ENCODE measurements at places on chromosomes 5 and 9.

DNA sequence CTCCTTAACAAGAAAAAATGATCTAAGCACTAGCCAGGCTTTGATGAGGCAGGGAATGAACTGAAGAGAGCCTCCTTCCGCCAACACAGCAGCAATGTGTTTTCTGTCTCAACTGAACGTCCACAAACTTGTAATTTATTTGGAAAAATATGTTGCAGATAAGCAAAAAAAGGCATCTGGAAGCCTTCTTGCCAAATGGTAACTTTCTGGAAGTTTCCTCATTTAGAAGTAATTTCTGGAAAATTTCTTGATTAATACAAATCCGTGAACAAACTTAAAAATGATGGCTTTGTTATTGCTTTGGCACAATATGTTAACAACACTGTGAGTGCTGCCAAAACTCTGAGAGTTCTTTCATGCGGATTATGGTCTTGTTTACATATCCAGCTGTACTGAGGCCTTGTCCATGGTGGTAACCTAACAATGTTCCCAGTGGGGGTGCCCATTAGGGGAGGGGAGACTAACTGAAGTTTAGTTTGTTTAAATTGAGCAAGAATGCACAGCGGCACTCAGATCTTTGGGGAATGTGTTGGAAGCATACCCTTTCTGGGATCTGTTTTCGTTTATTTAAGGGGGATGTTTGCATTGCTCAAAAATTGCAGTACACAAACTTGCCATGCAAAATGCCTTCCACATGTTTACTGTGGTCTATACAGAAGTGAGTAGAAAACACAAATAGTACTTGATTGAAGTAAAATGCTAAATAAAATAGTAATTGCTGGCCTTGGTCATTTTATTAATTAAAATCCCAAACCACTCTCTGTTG is 334.7 kb downstream of the NR2F1-AS1 start:
- DNase-seq: no peak

- DNase-seq: no peak
Observed at GRCh38 chr9:136726631-136727191, 14.3 kb downstream of the DIPK1B start.

DNA sequence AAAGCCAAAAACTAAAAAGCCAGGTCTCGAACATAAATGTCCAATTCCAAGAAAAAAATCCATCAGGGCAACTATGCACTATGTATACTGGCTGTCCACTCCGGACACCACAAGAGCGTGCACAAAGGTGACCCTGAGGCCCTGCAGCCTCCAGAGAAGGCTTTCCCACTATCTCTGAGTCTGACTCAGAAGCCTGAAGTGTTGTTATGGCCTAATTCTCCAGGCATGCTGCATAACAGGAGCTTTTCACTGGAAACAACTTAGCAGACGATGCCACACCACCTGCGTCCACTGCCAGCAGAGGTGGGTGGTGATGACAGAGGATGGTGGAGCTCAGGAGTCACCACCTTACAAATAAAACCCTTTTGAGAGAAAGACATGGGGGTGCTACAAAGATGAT is 63.7 kb downstream of the HABP4 start:
- DNase-seq: no peak

DNA sequence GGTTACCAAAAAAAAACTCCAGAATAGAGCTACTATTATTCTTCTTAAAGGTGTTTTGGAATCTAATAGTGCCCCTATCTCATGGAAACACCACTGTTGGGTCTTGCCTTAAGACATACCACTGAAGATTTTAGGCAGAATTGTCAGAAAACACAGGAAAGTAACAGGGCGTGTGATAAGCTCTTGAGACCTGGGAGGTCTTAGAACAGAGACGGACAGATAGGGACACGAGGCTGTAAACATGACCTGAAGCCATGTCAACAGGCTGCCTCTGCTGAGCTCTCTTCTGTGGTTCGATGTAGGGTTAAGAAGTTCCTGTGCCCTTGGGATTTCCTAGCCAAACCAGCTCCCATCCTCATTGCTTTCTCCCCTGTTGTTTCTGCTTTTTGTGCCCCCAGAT is 69.3 kb downstream of the CTSL start:
- DNase-seq: no peak

- no peak for DNase-seq
Observed at GRCh38 chr9:16509997-16510396, 360.5 kb downstream of the BNC2 start.

DNA sequence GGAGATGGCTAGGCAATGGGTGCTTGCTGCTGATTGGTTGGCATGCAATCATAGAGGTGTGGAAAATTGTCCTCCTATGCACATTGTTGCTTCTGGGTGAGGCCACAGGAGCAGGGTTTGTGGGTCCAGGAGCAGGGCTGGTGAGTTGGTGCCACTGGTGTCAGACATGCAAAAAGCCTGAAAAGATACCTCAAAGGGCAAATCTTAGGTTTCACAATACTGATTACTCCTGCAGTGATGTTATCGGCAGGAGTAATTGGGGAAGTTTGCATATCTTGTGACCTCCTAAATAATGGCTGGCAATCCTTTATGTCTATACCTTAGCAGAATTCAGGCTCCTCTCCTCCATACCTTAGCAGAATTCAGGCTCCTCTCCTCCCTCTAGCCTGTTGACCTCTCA is 25.2 kb downstream of the SLC25A48 start:
- DNase-seq: no peak

- DNase-seq: no peak
Observed at GRCh38 chr5:90424245-90424644, 14.7 kb upstream of the CETN3 start.

DNA sequence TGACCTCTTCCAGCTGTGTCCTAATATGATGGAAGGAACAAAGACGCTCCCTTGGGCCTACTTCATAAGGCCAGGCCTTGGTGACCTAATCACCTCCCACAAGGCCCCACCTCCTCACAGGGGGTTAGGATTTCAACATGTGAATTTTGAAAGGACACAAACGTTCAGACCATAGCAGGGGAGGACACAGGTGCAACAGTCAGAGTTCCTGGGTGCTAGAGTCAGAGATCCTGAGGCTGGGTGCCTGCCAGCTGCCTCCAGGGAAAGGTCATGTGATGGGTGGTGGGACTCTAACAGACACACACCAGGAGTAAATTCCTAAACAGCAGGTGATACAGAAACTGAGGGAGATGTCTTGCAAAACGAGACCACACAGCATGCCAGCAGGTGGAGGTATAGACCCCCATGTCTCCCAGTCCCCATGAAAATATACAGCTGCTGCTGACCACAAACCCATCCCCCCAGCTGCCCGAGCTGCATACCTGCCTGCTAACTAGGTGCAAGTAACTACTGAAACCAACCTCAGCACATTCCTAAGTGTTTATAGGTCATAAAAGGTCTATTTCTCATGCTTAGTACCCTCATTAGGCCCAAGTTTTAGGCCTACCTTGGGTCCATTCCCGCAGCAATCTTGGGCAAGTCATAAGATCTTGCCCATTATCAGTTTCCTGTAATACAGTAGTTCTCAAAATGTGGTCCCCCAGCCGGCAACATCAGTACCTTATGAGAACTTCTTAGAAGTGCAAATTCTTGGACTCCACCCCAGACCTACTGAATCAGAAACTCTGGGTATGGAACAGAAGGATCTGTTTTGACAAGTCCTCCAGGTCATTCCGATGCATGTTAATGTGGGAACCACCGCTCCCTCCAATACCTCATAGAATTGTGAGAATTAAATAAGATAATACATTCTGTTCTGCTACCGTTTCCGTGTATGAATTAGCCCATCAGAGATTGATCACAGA is 245.3 kb downstream of the ENC1 start:
- no peak for DNase-seq

GRCh38 chr5:92147266-92147665 is 764.1 kb upstream of the ARRDC3 start:
- DNase-seq: no peak

GRCh38 chr5:96065685-96066385 is 104.2 kb upstream of the ELL2 start:
- DNase-seq: no peak

DNA sequence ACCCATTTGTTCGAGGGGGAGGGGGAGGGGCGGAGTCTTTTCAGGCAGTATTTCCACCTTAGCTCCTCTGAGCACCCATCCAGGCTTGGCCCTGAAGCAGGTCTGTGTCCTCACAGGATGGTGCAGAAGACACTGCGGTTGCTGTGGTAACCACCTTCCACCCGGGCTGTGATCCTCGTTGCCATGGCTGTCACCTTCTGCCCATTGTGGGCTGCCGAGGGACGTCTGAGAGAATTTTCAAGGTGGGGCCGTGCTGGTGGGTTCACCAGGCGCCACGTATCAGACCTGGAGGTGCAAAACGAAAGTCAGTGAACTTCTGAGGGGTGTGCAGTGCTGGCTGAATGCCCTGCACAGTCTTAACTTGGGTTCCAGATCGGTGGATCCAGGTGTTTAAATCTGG is 26.7 kb downstream of the POLR1E start:
- no peak for DNase-seq

GRCh38 chr5:169656125-169656901 is 19.2 kb downstream of the DOCK2 start:
- no peak for DNase-seq

DNA sequence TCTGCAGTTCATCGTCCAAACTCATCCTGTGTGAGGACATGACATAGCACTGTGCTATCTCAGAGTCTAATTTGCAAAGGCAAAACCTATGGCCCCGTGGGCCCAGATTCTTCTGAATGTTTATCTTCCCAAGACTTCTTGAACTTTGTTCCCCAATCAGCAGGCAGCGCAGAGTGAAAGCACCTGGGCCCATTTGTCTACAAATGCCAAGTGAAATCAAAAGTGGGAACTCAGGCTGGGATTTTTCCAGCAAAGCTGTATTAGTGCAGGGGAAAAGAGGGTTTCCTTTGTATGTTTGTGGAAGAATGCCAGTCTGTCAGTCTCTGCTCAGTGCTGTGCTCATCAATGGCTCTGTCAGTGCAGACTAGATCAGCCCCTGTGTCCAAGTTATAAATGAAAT is 55.8 kb downstream of the FOXD1 start:
- DNase-seq: no peak

GRCh38 chr5:129943936-129944335 is 39.7 kb downstream of the CHSY3 start:
- no peak for DNase-seq

DNA sequence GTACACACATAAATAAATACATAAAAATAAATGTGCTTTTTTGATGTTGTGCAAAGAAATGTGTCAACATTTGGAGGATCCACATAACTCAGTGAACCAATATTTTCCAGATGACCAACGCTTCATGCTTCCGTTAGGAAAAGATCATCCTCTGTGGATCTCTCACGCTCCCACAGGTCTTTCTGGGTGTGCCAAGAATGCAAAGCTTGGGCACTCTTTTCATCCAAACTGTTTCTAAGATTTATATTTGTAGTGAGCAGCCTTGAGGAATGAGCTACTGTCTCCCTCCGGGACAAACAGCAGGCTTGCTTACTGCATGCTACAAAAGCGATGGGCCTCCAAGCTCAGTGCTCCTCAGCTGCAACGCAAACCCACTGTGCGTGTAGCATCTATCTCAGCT is 46.2 kb upstream of the RUFY1 start:
- no peak for DNase-seq

- no peak for DNase-seq
Observed at GRCh38 chr5:1831677-1832313, 30.6 kb downstream of the NDUFS6 start.

DNA sequence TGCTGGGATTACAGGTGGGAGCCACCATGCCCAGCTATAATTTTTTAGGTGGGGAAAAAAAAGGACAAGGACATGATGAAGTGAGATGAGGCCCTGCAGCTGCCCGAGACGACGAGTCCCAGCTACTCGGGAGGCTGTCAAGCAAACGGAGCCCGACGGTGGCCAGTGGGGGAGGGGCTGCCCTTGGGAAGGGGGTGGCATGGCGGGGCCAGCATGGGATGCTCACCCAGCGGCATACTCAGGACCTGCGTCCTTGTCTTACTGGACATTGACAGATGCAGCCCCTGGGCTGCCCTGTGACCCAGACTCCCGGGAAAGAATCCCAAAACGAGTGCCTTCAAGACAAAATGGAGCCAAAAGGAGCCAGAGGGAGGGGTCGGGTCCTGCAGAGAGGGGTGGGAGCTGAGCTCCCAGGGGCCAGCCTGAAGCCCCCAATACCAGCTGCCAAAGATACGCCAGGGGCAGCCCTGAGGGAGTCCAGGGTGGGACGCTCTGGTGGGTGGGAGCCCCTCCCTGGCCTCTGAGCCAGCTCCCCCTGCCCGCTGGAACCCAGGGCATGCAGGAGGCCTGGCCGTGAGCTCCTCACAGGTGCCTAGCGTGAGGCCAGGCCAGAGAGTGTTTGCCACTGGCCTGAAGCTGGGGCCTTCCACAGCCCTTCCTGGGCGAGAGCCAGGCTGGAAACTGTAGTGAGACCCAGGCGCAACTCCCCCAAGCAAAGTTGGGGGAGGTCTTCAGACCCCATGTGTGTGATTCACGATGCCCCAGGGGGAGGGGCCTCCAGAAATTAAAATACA is 15.7 kb downstream of the CCDC187 start:
- DNase-seq: no peak

- no peak for DNase-seq
Observed at GRCh38 chr9:20848490-20848889, 164.4 kb downstream of the FOCAD start.

- no peak for DNase-seq
Observed at GRCh38 chr9:4020038-4020754, 279.7 kb downstream of the GLIS3 start.
